ENCODE measurements at places on chromosomes 5 and 9.

- DNase-seq = peak; percentile 38
These were observed 13.8 kb upstream of the PLCXD3 start for GRCh38 chr5:41524174-41524573.

DNA sequence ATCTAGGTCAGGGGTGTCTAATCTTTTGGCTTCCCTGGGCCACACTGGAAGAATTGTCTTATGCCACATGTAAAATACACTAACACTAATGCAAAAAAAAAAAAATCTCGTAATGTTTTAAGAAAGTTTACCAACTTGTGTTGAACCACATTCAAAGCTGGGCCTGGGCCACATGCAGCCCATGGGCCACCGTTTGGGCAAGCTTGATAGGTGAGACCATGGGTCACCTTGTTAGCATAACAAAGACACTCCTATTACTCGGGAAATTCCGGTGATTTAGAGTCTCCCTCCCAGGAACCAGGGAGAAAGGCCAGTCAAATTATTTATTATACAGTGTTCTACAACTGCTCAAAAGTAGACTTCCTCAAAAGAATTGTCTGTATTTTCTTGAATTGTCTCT lies 12.7 kb downstream of the RECK start:
- no peak for DNase-seq

DNA sequence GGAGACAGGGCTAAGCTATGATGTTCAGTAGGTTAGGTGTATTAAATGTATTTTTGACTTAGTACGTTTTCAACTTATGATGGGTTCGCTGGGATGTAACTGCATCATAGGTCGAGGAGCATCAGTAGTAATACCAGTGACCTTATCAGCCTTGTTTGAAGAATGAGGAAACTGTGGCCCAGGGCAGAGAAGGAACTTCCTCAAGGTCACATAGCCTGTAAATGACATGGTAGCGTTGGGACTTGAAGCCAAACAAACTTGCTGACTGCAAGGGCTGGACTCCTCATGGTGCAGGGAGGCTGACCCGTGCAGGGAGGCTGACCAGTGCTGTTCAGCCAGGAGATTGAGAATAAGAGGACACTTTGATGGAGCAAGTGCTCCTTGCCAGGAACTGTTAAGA lies 21.3 kb upstream of the PTPN3 start:
- no peak for DNase-seq

GRCh38 chr5:176748967-176749935 lies 61.1 kb upstream of the UNC5A start:
- no peak for DNase-seq

DNA sequence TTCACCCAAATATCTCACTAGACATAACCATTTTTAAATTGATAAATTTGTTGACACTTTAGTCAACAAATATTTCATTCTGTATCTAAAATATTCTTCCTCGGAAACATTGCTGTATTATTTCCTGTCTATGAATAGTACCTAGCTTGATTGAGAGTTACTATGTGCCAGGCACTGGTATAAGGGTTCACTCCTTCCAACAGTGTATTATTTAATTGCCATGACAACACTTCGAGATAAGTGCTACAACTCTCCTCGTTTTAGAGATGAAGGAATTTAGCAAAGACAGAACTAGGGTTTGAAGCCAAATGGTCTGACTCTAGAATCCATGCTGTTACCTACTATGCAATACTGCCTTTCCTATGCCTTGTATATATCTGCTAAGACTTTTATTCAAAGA lies 287.2 kb downstream of the YTHDC2 start:
- DNase-seq = no peak

GRCh38 chr5:151075698-151076331 lies 5.0 kb downstream of the TNIP1 start:
- no peak for DNase-seq
